ENCODE measurements at places on chromosomes 7 and 10.

DNA sequence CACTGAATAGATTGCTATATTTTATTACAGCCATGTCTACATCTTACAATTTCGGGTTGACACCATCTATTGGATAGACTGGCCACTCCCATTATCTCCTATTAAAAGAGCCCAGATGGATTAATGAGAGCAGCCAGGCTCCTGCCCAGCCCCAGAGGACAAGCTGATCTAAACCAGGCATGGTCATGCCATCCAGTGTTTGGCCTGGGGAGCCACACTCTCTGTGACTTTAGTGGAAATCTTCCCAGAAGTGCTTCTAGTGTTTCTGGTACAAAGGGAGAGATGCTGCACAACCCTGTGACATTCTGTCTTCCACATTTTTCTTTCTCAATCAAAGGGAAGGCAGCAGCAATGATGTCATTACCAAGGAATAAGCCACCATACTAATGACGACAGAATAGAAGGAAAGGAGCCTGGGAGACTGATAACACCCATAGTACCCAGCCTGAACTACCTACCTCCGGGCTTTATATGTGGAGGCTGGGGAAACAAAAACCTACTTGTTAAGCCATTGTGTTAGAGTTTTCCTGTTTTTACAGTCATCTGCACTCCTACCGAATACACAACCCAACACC is 5.0 kb downstream of the NEBL start:
- no peak for DNase-seq

GRCh38 chr10:91206427-91206826 is 14.0 kb upstream of the PCGF5 start:
- no peak for DNase-seq

GRCh38 chr10:133357285-133358161 is at the start of gene FUOM:
FUOM (minus strand) TSS chr10:133358019; CDS start chr10:133358007, 12 bp downstream.
- peak; percentile 58 for DNase-seq

- no peak for DNase-seq
Observed at GRCh38 chr10:101644002-101644401, 51.0 kb downstream of the FBXW4 start.

DNA sequence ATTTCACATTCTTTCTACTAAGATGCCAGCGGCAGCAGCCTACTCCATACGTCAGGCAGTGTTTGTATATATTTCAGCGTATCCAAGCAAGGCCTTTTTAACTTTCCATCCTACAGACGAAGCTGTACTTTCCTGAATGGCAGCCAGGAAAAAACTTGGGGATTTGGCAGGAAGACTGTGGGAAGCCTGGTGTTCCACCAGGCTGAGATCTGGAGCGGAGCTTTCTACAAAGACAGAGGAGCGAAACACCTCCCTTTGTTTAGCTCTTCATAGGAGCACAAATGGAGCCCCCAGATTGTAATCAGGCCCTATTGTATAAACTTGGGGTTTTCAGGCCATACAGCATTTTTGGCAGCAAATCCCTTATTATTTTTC is 143.8 kb downstream of the TES start:
- DNase-seq = no peak

DNA sequence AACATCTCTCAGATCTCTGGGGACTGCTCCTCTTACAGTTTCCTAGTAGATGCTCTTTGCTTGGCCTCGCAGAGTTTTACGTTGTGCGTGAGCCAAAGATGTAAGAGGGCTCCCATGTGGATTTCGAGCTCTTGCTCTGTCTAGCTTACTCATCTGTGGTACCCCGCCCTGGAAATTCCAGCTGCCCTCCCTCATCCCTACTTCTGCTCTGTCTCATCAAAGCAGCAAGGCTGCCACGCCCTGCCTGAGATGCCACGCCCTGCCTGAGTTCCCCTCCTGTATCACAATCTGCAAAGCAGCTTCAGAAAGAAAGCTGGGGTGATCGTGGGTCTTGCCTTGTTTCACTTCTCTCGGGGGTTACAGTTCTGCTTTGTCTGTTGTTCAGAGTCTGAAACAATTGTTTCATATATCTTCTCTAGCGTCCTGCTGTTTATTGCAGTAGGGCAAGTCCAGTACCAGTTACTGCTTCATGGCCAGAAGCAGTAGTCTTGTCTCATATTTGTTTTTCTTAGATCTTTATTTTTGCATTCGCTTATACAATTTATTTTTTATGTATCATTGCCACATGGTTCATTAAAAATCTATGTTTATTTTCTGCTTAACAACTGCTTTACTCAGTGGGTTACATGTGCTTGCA is 36.1 kb upstream of the CCNY start:
- DNase-seq = no peak

DNA sequence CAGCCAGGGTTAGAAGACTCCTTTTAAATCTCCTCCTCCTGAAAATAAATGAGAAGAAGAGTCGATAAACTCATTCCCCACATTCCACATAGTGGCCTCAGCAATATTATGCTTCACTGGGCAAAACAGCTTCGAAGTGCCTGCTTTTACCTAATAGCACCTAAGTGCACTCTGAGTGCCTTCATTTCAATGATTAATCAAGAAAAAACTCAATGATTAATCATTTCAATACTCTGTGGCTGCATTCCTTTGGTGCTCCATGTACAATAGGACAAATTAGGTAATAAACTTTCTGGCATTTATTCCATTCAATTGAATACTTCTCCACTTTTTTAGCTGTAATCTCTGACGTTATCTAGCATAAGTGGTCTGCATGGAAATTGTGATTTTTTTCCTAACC is 174.6 kb downstream of the CCDC71L start:
- DNase-seq = no peak

GRCh38 chr7:158992759-158993158 is 136.4 kb downstream of the DYNC2I1 start:
- DNase-seq = no peak

DNA sequence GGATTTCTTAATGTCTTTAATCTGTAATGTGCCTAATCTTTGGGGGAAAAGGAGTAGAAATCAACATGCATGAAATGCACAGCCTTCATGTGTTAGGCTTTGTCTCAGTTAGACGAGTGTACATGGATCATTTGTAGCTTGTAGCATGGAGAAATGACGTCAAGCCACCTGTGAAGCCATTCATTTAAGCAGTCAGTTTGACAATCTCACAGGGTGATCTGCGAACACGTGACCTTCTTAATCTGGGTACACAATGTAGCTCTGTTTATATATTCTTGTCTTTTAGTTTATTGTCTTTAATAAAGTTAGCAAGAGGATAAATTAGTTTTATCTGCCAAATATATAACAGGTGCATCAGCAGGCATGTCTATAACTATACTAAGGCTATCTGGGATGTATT is 351.9 kb upstream of the LRGUK start:
- DNase-seq = no peak

- DNase-seq = no peak
Observed at GRCh38 chr10:27745732-27746396, at the start of gene MKX. MKX (minus strand) TSS chr10:27745819; CDS start chr10:27743415, 2,404 bp downstream.

Measured in SHP77 treated with DMSO at 0.1 percent for 48 hours (cell line).